ENCODE measurements at places on chromosomes 6 and 20. TPM values are rescaled to one million over a fixed set of nuclear protein-coding genes. Genes with fewer than 3 reads are reported as not detected.

Gene TRIM15
- not detected for total RNA-seq

Gene ZNF184
- 6.7 TPM for total RNA-seq

Gene ENPP5
- total RNA-seq = 1.2 TPM

Gene EPB41L1
- 27.7 TPM for total RNA-seq

Gene TRDN
- total RNA-seq = not detected

Gene PNLDC1
- total RNA-seq = not detected

Gene ZKSCAN3
- 2.8 TPM for total RNA-seq

Gene KCNS1
- 0.17 TPM for total RNA-seq

Gene SEL1L2
- total RNA-seq = not detected

Gene COL10A1
- not detected for total RNA-seq

Gene KCNG1
- total RNA-seq = 0.42 TPM

DNA sequence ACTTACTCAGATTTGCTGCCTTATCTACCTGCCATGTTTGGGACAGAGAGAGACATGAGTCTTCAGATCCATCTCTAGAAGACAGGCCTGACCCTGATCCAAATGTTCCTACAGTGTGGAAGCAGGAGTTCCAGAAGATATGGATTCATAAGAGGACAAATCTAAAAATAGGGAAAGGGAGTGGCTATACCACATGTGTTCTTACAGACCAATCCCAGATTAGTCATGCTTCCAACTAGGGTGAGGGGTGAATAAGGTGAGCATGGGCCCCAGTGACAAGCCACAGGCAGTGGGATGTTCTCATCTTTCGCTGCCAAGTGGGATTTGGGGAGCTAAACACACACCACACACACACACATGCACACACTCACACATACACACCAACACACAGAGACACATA is 670.7 kb upstream of the CITED2 start:
- DNase-seq = no peak

- DNase-seq = no peak
Measured at GRCh38 chr6:131652472-131652871, 15.4 kb downstream of the ENPP3 start.

DNA sequence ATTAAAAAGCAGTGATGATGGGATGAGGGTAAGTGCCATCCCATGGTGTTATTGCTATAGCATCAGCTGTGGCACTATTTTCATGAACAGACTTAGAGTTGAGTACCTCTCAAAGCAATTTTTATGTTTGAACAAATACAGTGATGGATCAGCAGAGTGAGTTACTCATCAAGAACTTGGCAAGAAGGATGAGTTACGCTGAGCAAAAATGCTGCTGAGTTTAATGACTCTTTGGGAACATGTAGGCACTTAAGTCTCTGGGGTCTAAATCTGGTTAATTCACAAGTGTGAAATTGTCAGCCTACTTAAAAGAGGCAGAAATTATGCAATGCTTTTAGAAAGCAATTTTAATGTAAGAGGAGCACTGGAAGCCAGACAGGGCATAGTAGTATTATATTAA is 78.5 kb upstream of the AHI1 start:
- no peak for DNase-seq

DNA sequence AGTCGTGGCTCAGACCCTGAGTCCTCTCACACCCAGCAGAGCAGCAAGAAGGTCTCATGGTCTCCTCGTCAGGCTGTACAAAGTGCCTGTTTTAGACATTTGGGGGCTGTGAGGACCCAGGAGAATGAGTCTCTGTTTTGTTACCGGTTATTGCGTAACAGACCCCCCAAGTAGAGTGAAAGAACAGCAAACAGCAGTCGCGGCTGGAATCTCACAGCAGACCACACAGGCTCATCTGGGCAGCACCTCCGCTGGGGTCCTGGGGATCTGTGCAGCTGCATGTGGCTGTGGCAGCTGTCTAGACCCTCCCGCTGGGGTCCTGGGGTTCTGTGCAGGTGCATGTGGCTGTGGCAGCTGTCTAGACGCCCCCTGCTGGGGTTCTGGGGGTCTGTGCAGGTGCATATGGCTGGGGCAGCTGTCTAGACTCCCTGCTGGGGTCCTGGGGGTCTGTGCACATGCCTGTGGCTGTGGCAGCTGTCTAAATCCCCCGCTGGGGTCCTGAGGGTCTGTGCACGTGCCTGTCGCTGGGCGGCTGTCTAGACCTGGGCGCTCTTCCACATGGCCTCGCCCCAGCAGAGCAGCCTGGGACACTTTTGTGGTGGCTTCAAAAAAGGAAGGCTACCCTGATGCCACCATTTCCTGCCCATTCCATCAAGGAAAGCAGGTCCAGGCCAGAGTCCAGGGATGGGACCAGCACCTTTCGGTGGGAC is 24.7 kb downstream of the ENTPD6 start:
- no peak for DNase-seq

- no peak for DNase-seq
Measured at GRCh38 chr6:138493413-138493812, 5.9 kb downstream of the NHSL1 start.

DNA sequence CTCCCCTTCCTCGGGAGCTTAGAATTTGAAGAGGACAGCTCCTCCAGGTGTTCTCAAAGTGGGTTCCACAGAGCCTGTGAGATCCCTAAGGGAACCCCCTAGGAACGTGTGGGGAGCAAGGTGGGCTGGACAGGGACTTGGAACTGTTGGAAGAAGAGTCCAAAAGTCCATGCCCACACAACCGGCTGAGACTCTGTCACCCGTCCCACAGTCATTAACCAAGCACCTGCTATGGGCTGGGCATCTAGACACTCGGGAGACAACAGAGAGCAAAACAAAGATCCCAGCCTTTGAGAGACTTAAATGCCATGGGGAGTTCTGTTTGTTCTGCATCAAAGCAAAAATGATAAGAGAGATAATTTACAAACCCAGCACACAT is 51.9 kb upstream of the SAYSD1 start:
- DNase-seq = no peak

DNA sequence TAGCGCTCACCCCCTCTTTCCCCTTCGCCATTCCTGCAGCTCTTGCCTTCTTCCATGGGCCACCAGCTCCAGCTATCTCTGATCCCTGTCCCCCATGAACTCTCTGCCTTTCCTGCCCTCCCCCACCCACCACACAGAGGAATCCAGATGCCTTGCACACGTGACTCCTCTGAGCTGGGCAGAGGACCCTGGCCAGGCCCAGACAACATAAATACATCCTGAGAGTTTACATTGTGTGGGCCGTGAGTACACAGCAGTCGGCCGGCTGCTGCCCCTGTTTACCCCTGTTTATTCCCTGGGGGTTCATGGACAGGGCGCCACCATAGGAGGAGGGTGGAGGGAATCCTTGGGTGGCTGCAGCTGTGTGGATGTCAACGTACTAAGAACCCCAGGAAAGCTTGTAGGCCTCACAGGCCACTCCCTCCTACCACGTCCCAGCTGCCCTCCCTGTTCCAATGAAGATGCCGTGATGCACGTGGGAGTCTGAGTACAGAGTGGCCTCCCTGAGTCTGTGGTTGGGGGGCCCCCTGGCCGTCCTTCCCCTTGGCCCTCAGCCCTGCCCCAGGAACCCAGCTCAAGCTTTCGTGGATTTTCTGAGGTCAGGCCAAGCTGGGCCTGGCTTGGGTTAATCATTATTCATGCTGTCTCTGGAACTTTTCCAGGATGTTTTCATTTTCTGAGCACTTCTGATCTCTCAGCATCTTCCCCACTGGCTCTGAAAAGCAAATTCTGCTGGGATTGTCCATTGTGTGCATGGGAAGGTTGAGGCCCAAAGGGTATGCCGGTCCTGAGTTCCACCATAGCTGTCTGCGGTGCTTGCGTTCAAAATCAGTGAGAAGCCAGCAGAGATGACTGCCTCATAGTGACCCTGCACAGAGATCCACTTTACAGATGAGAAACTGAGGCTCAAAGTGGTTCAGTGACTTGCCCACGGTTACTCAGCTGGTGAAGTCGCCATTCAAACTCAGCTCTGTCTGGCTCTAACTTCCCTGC is 136.3 kb downstream of the MRPL14 start:
- DNase-seq = no peak

DNA sequence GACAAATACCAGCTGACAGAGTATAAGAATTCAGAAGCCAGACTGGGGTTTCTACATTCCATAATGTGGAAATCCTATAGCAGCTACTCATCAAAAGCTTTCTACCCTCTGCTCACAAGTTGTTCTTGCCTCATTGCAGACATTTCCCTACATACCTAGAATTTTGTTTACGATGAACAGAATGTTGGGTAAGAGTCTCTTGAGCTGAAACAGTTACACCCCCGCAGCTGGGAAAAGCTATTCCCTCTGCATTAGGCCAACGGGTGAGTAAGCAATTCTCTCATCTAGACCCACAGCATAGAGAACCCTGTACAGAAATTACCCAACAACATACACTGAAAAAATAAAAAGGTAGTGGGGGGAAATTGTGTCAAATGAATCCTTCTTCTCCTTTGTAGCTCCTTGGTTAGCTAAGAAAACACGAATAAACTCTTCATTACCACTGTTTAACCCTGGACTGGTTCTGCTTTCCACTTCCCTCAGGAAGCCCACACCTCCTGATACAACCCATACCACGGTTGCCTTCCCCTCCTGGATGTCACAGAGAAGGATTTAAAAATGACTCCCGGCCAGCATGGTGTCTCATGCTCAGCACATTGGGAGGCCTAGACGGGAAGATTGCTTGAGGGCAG is 215.0 kb upstream of the SHLD1 start:
- no peak for DNase-seq

- no peak for DNase-seq
Measured at GRCh38 chr6:137798846-137799245, 68.2 kb upstream of the TNFAIP3 start.

DNA sequence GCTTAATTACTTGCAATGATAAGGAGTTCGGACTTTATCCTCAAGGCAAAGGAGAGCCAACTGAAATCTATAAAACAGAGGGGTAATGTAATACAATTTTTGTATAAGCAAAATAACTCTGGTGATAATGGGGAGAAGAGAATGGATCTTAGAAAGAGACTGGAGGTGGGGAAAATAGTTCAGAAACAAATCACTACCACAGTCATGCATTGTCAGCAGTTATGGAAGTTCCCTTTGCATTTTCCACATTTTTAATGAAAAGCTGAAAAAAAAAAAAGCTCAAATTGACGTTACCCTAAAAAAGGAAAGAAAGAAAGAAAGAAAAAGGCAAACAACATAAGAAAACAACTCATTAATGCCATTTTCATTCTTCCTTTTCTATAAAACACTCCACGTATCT is 337.6 kb upstream of the HSF2 start:
- DNase-seq = no peak

- DNase-seq = no peak
Measured at GRCh38 chr6:50864601-50865000, 45.9 kb downstream of the TFAP2B start.

GRCh38 chr6:43338243-43338642 is 29.6 kb upstream of the CRIP3 start:
- no peak for DNase-seq

- no peak for DNase-seq
Measured at GRCh38 chr6:159440349-159440748, 252.7 kb downstream of the SOD2 start.

- no peak for DNase-seq
Measured at GRCh38 chr20:44743916-44744655, 1.6 kb upstream of the KCNK15 start.

DNA sequence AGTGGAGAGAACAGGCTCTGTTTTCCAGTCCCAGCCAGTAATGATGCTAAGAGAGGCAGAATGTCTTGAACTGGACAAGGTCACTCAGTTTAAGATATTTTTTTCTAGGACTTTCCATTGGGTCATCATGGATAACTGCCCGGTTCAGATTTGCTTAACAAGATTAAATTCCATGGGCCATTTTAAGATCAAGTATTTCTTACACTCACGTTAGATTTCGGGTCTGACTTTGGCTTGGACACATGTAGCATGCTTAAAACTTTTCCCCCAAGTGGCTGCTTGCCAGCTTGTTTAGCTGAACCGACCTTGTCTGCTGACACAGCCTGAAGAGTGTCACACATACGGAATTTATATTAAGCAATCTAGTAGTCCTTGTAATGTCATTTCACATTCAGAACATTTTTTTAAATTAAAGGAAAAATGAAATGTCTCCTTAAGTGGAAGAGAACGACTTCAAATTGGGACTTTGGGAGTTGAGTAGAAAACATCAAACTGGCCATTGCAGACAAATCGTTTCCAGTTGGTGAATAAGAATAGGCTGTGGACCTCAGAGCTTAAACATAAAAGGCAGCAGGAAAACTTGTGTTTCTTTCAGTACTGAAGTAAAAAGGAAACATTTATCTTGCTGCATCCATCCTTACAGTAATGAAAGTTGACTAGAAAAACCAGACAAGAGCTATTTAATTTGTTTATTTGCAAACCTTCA is 29.0 kb downstream of the ARMC2 start:
- no peak for DNase-seq

DNA sequence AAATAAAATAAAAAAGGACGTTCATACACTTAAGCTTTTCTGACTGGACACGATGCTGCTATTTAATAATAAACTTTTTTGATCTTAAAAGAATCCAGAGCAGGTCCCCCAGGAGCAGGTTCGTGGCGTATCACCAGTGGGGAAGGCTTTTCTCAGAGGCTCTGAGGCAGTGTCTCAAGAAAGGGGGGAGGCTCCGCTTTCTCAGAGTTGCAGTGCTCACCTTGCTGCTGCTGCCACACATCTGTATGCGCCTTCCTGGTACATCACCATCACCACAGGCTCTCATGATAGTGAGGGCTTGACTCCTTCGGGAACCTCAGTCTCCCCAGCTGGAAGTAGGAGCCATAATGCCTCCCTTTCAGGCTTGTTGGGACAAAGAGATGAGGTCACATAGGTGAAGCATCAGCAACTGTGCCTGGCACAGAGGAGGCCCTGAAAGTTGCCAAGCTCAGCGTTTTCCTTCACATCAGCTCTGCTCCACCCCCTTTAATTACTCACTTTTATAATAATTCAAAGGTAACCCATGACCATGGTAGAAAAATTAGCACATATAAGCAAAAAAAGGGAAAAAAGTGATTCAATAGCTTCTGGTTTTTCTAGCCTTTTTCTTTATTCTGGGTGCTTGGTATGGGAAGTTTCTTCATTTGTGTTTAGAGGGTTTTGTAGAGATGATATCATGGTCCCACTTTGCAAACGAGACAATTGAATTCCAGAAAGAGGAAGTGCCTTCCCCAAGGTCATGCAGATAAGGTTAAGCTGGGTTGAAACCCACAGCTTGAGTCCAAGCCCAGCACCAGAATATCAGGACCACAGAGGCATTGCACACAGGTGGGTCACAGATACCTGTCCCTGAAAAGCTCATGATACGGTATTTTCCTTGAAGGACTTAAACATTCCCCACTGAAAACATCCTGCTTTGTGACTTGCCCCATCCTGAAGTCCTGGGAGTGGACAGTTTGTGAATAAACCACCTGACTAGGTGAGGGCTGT is 24.5 kb downstream of the SRSF3 start:
- DNase-seq = no peak

GRCh38 chr6:157230910-157231309 is 92.4 kb downstream of the TMEM242 start:
- no peak for DNase-seq

DNA sequence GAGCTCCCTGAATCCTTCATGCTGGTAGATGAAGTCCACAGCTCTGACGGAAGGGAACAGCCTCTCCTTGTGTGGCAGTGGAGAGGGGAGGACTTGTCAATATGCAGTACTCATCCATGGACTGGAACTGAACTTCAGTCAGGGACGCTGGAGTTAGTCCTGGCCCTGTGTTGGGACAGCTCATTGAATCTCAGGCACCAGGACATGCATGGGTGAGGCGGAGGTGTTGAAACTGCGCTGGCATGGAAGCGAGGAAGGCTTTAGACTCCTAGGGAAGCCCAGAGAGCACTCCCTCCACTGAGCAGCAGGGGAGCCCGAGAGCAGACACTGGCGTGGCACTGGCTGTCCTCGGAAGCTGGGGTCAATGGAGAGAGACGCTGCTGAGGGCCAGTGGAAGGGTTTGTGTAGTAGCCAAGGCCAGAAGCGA is 161.3 kb upstream of the GGTLC1 start:
- DNase-seq = peak; percentile 74

Measured in esophagus muscularis mucosa (tissue), 4 donors.